Hematopoietic multipotent progenitor cell treated with erythropoietin and hydrocortisone succinate and interleukin-3 and kit ligand, for 15 days (in vitro differentiated cells): ENCODE measurements at places on chromosomes 5 and 9.

GRCh38 chr9:124941679-124942561 is 1.0 kb upstream of the GOLGA1 start:
- no peak for DNase-seq

- DNase-seq = no peak
Measured at GRCh38 chr9:73434826-73435225, 283.2 kb downstream of the ANXA1 start.

DNA sequence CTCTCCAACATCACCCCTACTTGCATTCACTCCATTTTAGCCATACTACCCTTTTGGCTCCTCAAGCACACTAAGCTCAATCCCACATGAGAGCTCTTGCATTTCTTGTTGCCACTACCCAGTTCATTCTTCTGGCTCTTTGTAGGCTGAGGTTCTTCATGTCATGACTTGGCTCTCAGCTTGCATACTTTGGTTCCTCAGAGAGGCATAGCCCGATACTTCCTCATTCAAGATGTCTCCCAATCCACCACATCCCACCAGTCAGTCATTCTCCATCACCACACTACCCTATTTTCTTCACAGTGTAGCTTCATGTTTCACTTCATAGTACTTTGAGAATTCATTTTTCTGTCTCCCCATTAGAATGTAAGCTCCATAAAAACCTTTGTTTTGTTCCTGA is 116.7 kb downstream of the NR6A1 start:
- no peak for DNase-seq

DNA sequence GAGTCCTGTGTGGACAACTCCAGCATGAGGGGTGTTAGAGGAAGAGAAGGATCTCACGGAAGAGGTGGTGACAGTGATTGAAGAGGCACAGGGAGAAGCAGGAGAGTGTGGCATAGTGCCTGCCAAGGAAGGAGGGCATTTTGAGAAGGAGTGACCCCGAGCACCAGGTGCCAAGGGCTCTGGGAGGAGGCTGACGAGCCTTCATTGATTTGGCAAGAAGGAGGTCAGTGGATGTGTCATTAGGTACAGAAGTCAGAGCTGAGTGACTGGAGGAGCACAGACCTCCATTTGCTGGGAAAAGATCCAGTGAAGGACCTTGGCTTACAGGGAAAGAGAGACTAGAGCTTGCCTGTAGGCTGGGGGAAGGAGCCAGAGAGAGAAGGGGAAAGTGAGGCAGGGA is 70.3 kb upstream of the ANGPTL2 start:
- no peak for DNase-seq

GRCh38 chr9:114678130-114678529 is 3.9 kb downstream of the TEX48 start:
- DNase-seq = no peak

GRCh38 chr5:107717816-107718215 is 47.1 kb upstream of the EFNA5 start:
- DNase-seq = no peak

- no peak for DNase-seq
Measured at GRCh38 chr9:99299211-99300102, 77.4 kb downstream of the SEC61B start.

DNA sequence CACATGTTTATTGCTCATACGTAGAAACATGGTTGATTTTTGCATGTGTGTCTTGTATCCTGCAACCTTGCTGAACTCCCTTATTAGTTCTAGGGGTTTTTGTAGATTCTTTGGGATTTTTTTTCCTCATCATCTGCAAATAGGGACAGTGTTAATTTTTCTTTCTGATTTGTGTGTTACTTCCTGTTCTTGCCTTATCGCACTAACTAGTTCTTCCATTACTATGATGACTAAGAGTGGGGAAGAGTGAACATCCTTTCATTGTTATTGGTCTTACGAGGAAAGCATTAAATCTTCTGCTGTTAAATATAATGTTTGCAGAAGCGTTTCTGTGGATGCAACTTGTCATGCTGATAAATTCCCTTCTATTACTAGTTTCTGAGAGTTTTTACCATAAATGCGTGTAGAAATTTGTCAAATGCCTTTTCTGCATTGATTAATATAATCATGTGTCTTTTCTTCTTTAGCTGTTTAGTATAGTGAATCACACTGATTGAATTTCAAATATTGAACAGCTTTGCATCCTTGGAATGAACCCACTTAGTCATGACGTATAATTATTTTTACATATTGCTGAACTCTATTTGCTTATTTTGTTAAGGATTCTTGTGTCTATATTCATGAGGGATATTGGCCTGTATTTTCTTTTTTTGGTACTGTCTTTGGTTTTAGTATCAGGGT is 32.1 kb upstream of the RNF130 start:
- no peak for DNase-seq

DNA sequence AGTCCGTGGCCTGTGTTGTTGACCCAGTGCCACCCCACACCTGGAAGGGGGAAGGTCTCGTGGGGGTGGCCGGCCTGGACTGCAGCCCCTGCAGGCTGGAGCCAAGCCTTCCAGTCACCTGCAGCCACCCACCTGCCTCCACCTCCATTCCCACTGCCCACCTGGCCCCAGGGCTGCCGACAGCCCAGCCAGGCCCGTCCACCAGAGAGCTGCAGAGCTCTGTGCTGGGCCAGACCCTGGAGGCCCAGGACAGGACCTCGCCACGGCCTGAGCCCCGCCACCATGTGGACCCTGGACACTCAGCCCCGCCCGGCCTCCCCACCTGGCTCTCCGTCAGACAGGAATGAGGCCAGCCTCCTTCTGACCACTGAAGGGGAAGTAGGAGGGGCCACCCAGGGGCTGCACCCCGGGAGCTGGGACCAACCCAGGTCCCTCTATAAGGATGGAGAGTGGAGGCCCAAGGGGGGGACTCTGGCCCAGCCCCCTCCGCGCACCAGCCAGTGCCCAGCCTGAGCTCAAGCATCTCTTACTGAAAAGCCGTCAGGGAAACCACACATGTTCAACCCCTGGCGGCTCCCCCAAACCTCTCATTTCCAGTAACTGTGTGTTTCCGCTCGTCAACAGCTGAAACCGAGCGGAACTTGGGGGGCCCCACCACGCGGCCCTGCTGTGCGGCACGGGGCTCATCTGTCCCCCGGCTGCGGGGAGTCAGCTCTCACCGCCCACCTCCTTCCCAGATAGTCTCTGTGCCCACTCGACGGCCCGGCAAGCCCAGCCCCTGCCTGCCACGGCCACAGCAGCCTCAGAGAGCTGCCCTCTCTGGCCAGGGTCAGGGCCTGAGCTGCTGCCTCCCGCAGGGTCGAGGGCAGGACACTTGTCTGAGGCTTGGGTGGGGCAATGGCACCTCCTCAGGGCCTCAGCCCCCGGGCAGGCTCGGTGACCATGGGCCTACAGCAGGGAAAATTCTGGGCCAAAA is 12.8 kb downstream of the NOTCH1 start:
- DNase-seq = no peak

- DNase-seq = no peak
Measured at GRCh38 chr5:10555277-10555684, 8.6 kb upstream of the ANKRD33B start.

DNA sequence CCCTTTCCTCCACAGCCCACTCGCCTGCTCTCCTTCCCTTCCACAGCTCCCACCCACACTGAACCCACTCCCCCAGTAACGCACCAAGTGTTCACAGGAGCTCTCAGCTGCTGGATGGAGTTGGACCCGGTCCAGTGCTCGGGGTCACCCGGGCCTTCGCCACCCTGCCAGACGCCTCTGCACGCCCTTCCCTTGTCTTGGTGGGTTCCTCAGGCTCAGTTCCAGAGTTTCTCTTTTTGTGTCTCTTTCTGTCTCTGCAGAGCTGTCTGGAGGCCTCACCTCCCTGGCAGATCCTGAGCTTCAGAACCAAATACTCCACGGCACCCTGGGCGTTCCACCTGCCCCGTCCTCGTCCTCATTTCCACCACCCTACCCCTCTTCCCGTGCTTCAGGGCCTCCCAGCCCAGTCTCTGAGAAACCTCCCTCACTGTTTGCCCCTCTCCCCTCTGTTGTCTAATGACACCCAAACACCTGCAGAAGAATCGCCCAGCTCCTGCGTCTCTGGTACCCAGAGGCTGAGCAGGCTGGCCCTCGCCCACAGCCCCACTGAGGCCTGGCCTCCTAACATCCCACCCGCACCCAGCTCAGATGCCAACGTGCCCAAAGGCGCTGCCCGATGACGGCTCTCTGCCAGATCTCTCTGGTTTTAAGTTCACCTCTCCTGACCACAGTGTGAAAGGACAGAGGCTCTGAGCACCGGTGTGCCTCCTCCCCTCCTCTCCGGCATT is 74.3 kb downstream of the COL23A1 start:
- DNase-seq = no peak

- no peak for DNase-seq
Measured at GRCh38 chr5:126686451-126687126, 85.8 kb downstream of the PHAX start.

DNA sequence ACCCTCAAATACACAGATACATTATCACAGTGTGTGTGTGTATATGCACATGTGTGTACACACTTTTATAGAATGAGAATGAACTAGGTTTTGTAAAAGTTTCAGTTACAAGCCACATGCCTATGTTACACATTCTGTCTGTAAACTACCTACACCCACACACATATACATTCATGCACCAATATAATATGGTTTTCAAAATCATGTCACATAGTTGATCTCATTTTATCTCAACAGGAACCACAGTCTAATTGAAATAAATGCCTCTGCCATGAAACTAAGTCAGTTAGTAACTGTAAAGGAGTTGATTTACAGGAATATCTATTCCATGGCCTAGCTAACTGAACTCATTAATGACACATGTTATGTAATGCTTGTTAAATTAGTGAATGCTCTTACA is 646.6 kb downstream of the PDE4D start:
- no peak for DNase-seq

GRCh38 chr9:111715471-111715870 is 54.1 kb downstream of the GNG10 start:
- DNase-seq = no peak

DNA sequence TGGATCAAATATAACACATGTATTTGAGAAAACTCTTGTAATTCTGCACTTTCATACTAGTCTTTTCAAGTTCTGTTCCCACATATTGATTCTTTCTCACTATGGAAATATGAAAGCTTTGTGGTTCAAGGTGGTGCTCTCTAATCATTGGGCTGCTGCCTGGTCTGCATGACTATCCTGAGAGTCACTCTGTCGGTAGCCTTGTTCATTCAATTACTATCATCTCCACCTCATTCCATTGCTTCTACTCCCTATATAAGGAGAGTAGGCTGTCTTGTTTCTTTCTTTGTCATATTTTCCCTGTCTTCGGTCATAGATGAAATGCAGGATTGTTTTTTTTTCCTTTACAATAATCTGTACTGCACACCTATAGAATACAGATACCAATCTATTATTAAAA is 341.4 kb upstream of the ACTBL2 start:
- no peak for DNase-seq

- peak; percentile 29 for DNase-seq
Measured at GRCh38 chr9:76634356-76635054, 129.7 kb upstream of the PCA3 start.

GRCh38 chr9:18542837-18543405 is 69.0 kb downstream of the ADAMTSL1 start:
- DNase-seq = no peak

GRCh38 chr5:1280177-1281037 is 14.5 kb downstream of the TERT start:
- no peak for DNase-seq

GRCh38 chr9:2220036-2220435 is 204.9 kb downstream of the SMARCA2 start:
- no peak for DNase-seq

GRCh38 chr5:1007221-1007680 is 1.4 kb upstream of the NKD2 start:
- no peak for DNase-seq

DNA sequence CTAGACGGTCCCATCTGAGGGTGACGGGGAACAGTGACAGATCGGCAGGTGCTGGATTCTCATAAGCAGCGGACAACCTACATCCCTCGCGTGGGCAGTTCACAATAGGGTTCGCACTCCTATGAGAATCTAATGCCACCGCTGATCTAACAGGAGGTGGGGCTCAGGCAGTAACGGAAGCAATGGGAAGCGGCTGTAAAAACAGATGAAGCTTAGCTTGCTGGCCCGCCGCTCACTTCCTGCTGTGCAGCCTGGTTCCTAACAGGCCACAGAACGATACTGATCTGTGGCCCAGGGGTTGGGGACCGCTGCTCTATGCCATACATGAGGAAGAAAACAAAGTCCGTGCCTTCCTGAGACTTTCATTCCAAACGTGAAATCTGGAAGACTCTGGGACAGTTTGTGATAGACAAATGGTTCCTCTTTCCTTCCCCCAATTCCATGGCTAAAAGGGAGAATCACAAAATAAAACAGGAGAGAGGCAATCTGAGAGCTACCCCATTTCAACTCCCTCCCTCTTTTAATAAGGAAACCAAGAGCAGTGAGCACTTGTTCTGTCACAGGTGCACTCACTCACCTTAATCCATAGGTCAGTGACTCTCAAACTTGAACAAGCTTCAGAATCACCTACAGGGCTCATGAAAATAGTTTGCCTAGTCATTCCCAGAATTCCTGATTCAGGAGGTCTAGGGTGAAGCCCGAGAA is 12.1 kb downstream of the PDCL start:
- DNase-seq = no peak

GRCh38 chr9:87546704-87547103 is 49.0 kb downstream of the DAPK1 start:
- DNase-seq = no peak

GRCh38 chr9:1083325-1083913 is 33.3 kb downstream of the DMRT2 start:
- no peak for DNase-seq

DNA sequence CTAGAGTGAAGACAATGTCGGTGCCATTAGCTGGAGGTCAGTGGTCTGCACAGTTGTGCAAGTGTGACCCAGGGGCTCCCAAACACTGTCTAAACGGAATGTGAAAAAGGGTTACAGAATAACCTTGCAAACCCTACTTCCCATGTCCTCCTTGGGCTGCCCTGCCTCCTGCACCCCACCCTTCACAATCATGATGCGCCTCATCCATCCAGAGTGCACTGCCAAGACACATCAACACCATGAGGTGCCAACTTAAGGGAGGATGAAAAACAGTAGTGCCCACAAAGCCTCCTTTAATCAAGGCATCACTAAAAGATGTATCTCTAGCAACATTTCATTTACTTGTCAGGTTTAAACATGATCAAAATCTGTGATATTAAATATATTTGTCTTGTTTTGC is 87.1 kb downstream of the SETX start:
- DNase-seq = no peak
